RCC 7860 (cell line): ENCODE measurements at places on chromosomes 2 and 18.

- peak; percentile 31 for DNase-seq
Observed at GRCh38 chr2:12169721-12170120, 423.3 kb downstream of the LPIN1 start.

GRCh38 chr2:230068651-230069055 is at the start of gene SLC16A14:
Gene SLC16A14 (minus strand): TSS chr2:230068924. CDS start chr2:230059352, 9,572 bp downstream.
- DNase-seq = no peak

DNA sequence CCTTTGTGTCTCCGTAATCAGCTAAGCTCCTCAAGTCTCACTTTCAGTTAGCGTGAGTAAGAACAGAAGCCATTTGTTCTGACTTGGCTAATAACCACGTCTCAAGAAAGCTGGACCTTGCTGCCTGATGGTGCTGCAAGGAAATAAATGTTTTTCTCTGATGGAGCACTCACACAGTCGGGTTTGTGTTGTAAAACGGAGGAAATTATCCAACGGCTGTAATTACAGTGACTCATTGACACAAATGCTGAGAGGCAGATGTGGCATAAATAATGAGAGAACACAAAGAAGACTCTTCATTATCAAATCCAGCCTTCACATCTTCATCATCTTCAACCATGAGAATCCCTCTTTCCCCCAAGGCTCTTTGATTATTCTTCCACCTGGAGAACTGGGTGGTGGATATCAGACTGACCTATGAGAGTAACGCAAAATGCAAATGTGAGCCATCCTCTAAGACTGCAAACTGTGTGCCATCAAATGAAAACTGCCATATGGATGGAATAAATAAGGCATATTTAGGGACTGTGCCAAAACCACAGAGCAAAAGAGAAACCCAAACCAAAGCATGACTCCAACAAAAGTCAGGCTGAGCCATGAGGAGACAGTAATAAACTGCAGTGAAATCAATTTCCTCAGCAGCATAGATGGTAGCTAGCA is 252.6 kb downstream of the RND3 start:
- no peak for DNase-seq

GRCh38 chr2:164903204-164903603 is 52.1 kb downstream of the SLC38A11 start:
- DNase-seq = no peak

GRCh38 chr2:172101821-172102390 is 794 bp downstream of the DLX2 start:
- no peak for DNase-seq

- no peak for DNase-seq
Observed at GRCh38 chr2:175824243-175824642, 177.8 kb downstream of the LNPK start.

GRCh38 chr2:148565272-148565894 is 79.2 kb upstream of the EPC2 start:
- DNase-seq = no peak

DNA sequence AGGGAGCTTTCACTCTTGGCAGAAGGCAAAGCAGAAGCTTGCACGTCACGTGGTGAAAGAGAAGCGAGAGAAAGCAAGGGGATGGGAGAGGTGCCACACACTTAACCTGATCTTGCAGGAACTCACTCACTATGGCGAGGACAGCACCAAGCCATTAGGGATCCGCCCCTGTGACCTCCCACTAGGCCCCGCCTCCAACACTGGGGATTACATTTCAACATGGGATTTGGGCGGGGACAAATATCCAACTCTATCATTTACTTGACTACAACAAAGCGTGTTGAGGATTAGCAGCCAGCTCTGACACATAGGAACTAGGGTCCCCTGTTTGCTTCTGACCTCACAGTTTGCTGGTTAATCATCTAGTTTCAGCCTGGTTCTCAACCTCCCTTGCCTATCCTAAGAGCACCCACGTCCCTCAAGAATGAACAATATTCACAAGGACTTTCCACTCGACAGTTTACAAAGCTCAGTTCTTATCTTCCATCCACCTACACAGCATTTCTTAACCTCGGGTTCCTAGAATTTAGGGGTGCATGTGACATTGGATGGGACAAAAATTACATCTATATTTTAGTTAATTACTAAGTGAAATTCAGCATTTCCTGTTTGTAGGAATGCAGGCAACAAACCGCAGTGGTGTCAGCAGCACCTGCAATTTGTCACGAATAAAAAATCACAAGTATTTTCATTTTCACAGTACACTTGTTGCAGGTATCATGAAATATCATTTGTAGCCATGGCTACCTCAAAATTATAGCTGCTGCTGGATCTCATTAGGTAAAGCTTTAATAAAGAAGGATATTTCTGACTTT is 36.0 kb downstream of the LBH start:
- DNase-seq = no peak

DNA sequence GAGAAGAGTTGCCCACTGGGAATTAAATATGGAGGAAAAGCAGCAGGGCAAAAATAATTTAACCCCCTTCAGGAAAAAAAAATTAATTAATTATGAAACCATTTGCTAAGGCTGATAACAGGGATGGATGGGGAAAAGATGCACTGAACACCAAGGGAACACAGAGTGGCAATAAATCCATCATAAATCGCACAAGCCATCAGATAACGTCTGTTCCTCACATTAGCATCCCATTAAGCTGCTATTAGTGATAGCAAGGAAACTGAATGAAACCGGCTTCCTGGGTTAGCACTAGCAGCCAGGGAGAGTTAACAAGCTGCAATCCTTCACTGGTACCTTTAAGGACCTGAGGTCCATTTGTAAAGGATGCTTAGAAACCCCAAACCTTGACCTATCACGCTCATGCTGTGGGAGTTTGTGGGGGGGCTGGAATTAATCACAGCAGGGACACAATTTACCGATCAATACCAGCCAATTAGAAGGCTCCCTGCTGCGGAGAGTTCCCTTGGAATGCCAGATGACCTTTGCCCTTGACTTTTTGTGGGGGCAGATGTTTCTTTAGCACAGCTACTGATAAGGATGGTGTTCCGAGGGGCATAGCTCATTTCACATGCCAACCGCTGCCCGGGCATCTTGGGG is 175.5 kb upstream of the KLF7 start:
- no peak for DNase-seq

- DNase-seq = no peak
Observed at GRCh38 chr2:239822146-239822831, 202.9 kb downstream of the NDUFA10 start.

DNA sequence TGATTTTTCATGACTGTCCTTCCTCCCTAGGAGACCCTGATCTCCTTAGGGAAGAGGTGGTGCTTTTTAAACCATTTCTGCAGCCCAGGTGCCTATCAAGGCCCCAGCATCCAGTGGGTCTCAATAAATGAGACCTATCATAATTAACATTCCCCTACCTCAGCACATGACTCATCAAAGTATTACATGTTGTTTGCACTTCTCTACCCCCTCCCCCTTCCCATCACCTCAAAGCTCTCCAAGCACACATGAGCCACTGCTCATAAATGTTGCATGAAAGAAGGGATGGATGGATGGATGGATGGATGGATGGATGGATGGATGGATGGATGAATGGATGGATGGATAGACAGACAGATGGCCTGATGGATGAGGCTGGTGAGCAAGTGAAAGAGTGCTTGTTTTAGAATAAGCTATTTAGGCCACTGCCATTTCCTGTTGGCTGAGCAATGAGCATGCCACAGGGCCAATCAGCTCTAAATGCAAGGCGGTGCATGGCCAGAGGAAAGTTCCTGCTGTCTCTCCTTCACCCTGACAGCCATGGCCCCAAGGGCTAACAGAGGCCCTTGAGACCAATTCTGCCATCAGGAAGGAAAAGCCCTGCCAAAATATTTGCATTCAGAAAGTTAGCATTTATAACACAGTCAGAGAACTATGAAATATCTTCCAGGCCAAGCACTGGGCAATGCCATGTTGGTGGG is 20.9 kb upstream of the STEAP3 start:
- no peak for DNase-seq

- no peak for DNase-seq
Observed at GRCh38 chr2:39050109-39050508, 70.7 kb downstream of the SOS1 start.

DNA sequence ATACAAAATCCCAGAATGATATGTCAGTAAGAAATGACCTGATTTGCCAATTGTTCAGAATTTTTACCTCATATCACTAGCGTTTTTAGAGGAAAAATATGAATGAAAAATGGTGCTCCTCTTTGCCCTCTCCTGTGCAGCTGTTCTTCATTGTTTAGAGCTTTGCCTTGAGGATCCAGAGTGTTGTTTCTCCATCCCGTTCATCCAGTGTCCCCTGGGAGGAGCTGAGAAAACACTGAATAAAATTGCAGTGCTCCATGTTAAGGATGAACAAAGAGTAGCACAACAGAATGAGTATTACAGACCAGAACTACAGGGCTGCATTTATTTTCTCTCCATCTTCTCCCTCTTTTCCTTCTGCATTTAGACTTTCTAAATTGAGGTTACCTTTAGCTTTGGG is 133.1 kb downstream of the ADCYAP1 start:
- no peak for DNase-seq

DNA sequence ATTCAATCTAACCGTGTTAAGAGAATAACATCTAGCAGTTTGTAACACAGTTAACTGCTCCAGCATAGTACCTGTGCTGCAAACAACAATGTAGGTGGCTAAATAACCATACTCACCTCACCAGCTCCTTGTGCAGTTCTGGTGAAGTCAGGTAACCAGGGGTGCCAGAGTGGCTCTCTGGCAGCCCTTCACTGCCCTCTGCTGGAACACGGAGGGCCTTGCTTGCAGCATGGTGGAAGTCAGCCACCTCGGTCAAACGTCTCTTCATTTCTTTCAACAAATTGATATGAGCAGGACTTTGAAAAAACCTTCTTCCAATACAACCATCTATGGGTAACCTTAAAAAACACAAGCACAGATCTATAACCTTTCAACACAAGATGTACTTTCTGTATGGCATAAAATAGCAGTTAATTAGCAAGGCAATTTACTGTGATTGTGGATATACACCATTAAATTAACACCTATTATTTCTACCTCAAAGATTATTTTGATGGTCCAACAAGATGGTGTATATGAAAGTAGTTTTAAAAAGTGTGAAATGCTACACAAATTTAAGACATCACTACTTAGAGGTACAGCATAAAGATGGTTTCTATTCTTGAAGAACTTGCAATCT is 56.6 kb downstream of the EPG5 start:
- no peak for DNase-seq

GRCh38 chr18:12060182-12060870 is 33.3 kb upstream of the ANKRD62 start:
- DNase-seq = peak; percentile 21

DNA sequence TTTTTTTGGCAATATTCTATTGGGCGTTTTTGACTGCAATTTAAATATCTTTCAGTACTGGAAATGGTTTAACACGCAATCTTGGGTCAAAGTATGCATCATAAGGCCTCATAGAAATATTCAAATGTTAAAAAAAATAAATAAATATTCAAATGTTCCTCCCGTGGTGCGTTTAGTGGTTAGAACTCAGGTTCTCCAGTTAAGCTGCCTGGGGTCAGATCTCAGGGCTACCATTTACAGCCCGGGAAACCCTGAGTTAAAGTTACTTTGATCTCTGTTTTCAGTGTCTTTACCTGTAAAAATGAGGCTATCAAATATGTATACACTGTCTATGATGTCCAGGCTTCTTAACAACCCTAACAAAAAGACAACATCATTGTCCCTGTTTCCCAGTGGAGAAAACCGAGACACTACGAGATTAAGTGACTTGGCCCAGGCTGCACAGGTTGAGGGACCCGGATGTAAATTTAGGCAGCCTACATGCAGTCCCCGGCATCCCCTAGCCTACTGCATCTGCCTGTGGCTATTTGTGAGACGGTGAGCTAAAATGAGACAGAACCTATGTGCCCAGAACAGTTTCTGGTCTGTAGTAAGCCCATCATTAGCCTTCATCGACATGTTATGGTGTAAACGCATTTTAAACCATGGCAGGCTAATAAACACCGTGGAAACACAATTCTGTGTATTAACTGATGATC is 1.7 kb downstream of the FHL2 start:
- peak; percentile 59 for DNase-seq

GRCh38 chr2:190158798-190159434 is 96.4 kb upstream of the MSTN start:
- DNase-seq = no peak

DNA sequence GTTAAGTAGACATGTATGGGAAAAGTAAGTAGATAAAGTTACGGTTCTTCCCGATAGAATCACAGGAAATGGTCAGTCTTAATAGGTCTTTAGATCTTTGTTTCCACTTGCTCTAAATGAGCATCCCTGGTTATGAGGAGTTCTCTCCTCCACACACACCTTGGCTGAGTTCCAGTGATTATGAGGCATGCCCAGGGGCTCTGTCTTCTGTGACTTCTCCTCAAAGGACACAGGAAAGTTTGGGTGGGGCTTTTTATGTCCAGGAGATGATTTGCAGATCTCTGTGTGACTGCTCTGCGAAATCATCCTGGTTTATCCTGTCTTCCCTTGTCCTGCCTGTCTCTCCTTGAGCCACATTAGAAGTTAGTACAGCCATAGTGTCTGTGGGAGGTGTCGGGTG is 83.9 kb upstream of the EML6 start:
- DNase-seq = peak; percentile 61

DNA sequence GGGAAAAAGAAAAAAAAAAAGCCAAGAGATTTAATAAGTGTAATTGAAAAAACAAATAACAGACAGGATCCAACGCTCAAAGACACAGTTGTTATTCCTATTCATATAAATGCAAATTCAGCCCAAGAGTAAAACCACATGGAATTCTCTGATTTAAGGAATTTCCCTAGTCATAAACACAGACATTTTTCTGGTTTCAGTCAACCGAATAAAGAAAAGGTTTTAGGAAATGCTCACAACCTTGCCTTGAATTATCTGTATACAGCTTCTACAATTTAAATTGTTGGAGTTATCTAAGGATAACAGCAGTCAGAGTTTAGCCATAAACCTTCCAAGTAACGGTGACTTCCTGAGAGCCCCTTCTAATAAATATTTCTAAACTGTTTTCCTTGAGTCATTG is 122.7 kb downstream of the VWC2L start:
- no peak for DNase-seq

- no peak for DNase-seq
Observed at GRCh38 chr2:235086481-235087184, 134.8 kb downstream of the SH3BP4 start.
